ENCODE measurements at places on chromosomes 13 and 19.
A peak's percentile ranks its signal among the peaks of the same experiment; 100 is the strongest.

- peak; percentile 65 for DNase-seq
Observed at GRCh38 chr19:4636151-4636717, 3.1 kb upstream of the TNFAIP8L1 start.

DNA sequence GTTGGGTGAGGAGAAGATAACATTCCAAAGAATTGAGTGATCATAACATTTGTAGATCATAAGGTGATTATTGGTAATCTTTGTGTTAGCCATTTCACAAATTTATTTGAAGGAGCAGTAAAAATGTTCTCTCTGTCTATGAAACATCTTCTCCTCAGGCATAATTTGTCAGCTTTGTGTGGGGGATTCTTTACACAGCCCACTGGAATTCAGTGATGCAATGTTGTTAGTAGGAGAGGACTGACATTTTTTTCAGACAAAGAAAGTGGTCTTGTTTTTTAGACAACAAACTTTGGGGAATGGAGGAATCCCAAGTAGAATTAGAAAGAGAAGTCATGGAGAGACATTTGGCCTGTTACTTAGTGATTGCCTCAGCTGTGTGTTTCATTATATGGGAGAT, 100.3 kb downstream of the ITGBL1 start:
- no peak for DNase-seq

- DNase-seq: peak; percentile 88
Observed at GRCh38 chr19:53192771-53193534, at the start of gene ZNF665. Gene ZNF665 (minus strand): TSS chr19:53193358. CDS start chr19:53182898, 10,460 bp downstream.

- DNase-seq: no peak
Observed at GRCh38 chr13:52737451-52737850, 2.2 kb downstream of the CNMD start.

DNA sequence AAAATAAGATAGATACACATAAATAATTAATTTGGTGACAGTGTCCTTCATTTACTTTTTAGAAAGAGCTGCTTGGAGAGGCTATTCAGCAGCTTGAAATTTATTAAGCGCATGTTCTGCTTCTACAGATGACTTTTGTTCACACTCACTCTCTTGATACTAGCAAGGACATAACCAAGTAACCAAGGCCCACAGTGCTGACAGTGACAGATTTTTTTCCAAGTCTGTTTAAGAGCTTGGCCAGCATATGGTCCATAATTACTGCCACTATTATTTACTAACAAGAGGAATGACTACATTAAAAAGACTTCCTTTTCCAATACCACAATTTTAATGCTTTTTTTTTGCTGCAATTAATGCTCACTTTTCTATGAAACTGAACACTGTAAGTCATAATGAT, 673.7 kb upstream of the MIR17HG start:
- DNase-seq: no peak

- DNase-seq: no peak
Observed at GRCh38 chr19:35317464-35318043, 11.4 kb upstream of the CD22 start.

DNA sequence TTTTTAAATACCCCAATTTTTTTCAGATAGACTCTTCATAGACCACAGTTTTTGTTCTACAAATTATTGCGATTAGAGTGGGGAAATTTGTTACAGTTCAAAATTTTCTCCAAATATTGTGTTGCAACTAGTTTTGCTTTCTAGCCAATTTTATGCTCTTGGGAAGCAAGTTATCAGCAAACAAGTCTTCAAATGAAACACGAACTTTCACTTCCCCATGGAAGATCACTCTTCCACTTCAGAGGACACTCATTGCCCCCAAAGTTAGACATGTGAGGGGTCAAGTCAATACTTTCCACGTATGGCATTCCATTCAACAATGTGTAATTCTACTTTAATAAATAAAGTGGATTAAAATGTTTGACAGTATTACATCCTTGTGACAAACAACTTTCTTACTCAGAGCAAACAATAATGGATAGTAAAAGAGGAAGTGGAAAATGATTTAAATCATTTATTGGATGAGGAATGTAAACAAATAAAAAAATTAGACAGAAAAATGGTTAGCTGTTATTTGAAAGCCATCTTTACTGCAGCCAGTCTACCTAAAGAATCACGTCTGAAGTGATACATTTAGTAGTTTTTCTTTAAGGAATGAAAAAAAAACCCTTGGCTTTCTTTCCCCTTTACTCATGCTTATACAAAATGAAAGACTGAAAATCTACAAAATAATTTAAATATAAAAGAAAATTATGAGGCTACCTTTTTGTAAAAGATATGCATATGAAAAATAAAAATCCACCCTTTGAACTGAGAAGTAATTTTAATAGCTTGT, 41.2 kb upstream of the TNFSF11 start:
- DNase-seq: no peak

DNA sequence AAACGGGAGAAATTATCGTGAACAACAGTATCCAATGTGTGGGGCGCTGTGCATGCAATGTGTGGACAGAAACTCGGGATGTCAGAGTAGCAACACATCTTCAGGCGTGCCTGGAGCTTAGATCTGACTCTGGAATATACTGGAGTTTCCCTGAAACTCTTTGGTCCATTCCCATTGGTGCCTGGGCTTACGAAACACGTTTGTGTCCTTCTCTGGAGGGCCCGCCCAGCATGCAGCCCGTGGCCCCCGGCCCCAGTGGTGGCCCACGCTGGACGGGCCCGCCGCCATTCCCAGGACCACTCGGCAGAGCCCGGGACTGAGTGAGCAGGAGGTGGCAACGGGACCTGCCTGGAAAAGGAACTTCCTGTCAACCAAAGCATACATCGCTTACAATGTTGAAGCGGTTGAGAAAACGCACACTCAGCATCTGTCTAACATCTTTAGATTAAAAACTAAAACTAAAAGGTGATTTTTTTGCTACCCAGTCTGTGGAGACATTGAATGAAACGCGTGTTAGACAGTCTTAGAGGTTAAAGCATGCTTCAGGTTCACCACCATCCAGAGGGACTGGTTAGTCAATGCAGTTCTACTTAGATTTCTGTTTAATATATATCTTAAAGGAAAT, 19.3 kb upstream of the TIMM44 start:
- no peak for DNase-seq

GRCh38 chr19:55119053-55119452, 1.6 kb upstream of the PPP1R12C start:
- DNase-seq: no peak

DNA sequence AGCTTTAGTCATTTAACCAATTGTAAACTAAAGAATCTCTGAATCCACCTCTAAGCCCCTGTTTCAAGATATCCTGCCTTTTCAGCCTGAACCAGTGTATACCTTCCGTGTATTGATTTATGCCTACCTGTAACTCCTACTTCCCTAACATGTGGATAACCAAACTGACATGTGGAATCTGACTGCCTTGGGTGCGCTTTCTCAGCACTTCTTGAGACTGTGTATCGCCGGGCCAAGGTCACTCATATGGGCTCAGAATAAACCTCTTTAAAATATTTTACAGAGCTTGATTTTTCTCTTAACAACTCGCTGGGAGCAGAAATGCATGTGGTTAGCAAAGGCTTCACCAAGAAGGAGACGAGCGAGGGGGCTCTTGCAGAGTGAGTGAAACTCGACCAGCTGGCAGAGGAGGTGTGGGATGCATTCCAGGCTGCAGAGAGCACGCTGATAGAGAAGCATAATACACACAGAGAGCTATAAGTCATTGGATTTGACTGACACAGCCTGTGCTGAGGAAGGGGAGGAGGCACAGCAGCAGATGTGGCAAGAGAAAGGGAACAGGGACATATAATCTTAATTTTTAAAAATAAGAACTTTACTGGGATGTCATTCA, 268.2 kb upstream of the MAB21L1 start:
- no peak for DNase-seq

DNA sequence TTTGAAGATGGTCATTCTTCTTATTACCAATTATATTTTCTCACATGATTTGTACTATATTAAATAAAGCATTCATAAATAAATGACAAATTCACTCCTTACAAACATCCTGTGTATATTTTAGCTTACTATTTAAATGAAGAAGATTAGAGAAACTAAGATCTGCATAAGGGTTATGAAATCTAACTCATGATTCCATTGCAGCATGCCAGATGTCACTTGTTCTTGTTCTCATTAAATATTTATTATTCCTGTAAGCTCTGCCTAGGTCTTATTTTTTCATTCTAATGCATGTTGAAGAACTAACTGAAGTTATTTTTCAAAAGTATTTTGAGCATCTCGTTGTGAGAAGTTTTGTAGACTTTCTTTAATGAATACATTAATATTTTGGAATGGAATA, 18.3 kb downstream of the NUP58 start:
- DNase-seq: no peak
